GM23248 (cell line): ENCODE measurements at places on chromosomes 7 and 10. TPM values are rescaled to one million over a fixed set of nuclear protein-coding genes. Genes with fewer than 3 reads are reported as not detected.

CNPY1 gene
- not detected in 2 replicates for total RNA-seq

AVPI1 gene
- 13.4 and 33.8 TPM in 2 replicates for total RNA-seq

MRPS16 gene
- total RNA-seq: 57.2 and 57.8 TPM in 2 replicates

DCLRE1A gene
- 3.2 and 4.0 TPM in 2 replicates for total RNA-seq

C10orf105 gene
- total RNA-seq: not detected in 2 replicates

TAS2R4 gene
- 0.32 and 0.51 TPM in 2 replicates for total RNA-seq

NEUROG3 gene
- total RNA-seq: not detected in 2 replicates

GJC3 gene
- total RNA-seq: not detected in 2 replicates

APBB1IP gene
- total RNA-seq: 7.3 and 9.4 TPM in 2 replicates

AKR1C2 gene
- 9.6 and 13.7 TPM in 2 replicates for total RNA-seq

NPFFR1 gene
- total RNA-seq: not detected in 2 replicates

GTPBP4 gene
- 32.1 and 34.3 TPM in 2 replicates for total RNA-seq

CCDC136 gene
- 3.1 and 3.8 TPM in 2 replicates for total RNA-seq

SYNPO2L gene
- total RNA-seq: 0.11 TPM in 1 of 2 replicates, not detected in the other

SEC61A2 gene
- 9.7 and 20.6 TPM in 2 replicates for total RNA-seq

CHAT gene
- not detected in 2 replicates for total RNA-seq

FAM13C gene
- 0.51 and 0.54 TPM in 2 replicates for total RNA-seq

SLC26A3 gene
- total RNA-seq: not detected in 2 replicates

EPO gene
- not detected in 2 replicates for total RNA-seq

ZNF488 gene
- total RNA-seq: not detected in 2 replicates

HABP2 gene
- not detected in 2 replicates for total RNA-seq

MAGI2 gene
- 4.1 and 8.1 TPM in 2 replicates for total RNA-seq

PRPS1L1 gene
- not detected in 2 replicates for total RNA-seq

SCIN gene
- 0.13 and 0.32 TPM in 2 replicates for total RNA-seq

KCNMA1 gene
- total RNA-seq: 14.2 and 18.6 TPM in 2 replicates

MUC12 gene
- 0.54 and 1.5 TPM in 2 replicates for total RNA-seq

VAX1 gene
- total RNA-seq: not detected in 2 replicates

MRLN gene
- total RNA-seq: not detected in 2 replicates

SKAP2 gene
- total RNA-seq: 14.5 and 18.7 TPM in 2 replicates

OR13A1 gene
- total RNA-seq: not detected in 2 replicates

EPHB6 gene
- total RNA-seq: 0.11 and 0.13 TPM in 2 replicates

GRID2IP gene
- not detected in 2 replicates for total RNA-seq

ITIH5 gene
- total RNA-seq: not detected in 2 replicates

SLC29A4 gene
- total RNA-seq: 1.2 and 2.1 TPM in 2 replicates

NRG3 gene
- total RNA-seq: not detected in 2 replicates

TUBAL3 gene
- total RNA-seq: not detected in 2 replicates

CALHM3 gene
- not detected in 2 replicates for total RNA-seq

CACNA2D1 gene
- 21.2 and 31.1 TPM in 2 replicates for total RNA-seq

COL17A1 gene
- total RNA-seq: 0.25 TPM in 1 of 2 replicates, not detected in the other

ITPRID1 gene
- not detected in 2 replicates for total RNA-seq

EVX1 gene
- total RNA-seq: not detected in 2 replicates

PRLHR gene
- not detected in 2 replicates for total RNA-seq

THSD7A gene
- total RNA-seq: not detected in 2 replicates

DDC gene
- total RNA-seq: not detected in 2 replicates

NXPH1 gene
- not detected in 2 replicates for total RNA-seq

MGMT gene
- 15.7 and 28.5 TPM in 2 replicates for total RNA-seq

ELMO1 gene
- not detected in 2 replicates for total RNA-seq

ARHGEF35 gene
- 3.4 and 4.3 TPM in 2 replicates for total RNA-seq

ANKRD30A gene
- not detected in 2 replicates for total RNA-seq

TLX1 gene
- not detected in 2 replicates for total RNA-seq

BLNK gene
- not detected in 2 replicates for total RNA-seq

ASZ1 gene
- total RNA-seq: not detected in 2 replicates
